T-cell (primary cell): ENCODE measurements at places on chromosomes 4 and X.

DNA sequence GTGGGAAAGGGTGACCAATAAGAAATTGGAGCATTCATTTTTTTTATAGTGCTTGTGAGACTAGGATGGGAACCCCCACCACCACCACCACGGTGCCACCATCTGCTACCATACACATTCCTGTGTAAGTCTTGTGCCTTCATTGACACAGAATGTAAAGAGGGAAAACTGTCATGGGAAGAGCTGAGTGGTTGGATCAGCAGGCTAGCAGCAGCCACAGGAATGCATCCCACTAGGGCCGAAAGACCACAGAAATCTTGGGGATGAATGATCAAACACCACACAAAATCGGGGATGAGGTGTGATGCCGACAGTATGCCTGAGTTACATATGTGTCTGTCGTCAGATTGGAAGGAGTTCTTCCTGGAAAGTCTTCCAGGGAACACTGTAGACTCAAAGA is 69.2 kb downstream of the SRPX start:
- DNase-seq: no peak

- no peak for DNase-seq
Observed at GRCh38 chr4:53905941-53906377, 158.4 kb downstream of the CHIC2 start.

GRCh38 chrX:77572322-77572721 is 125.1 kb downstream of the FGF16 start:
- DNase-seq: no peak

DNA sequence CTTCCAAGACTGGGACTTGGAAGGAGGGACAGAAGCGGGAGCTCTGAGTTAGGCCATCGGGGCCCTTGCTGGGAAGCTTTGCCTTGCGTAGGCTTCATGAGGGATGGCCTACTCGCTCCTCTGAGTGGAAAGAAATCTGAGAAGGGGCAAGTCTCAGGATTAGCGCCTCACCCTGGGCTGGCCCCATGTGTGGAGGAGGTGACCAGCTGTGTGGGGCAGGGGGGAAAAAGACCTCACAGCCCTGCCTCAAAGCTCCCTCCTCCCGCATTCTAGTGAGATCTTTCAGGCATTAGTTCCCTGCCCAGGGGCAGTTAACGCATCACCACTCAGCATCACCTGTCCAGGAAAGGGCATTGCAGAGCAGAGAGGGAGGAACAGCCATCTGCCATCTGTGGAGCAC is 156.1 kb downstream of the ENPP6 start:
- DNase-seq: no peak

GRCh38 chr4:30696191-30696590 is 24.0 kb upstream of the PCDH7 start:
- DNase-seq: no peak

- no peak for DNase-seq
Observed at GRCh38 chr4:113639326-113639725, 122.2 kb downstream of the CAMK2D start.

GRCh38 chr4:26609391-26609790 is 25.5 kb downstream of the TBC1D19 start:
- no peak for DNase-seq

DNA sequence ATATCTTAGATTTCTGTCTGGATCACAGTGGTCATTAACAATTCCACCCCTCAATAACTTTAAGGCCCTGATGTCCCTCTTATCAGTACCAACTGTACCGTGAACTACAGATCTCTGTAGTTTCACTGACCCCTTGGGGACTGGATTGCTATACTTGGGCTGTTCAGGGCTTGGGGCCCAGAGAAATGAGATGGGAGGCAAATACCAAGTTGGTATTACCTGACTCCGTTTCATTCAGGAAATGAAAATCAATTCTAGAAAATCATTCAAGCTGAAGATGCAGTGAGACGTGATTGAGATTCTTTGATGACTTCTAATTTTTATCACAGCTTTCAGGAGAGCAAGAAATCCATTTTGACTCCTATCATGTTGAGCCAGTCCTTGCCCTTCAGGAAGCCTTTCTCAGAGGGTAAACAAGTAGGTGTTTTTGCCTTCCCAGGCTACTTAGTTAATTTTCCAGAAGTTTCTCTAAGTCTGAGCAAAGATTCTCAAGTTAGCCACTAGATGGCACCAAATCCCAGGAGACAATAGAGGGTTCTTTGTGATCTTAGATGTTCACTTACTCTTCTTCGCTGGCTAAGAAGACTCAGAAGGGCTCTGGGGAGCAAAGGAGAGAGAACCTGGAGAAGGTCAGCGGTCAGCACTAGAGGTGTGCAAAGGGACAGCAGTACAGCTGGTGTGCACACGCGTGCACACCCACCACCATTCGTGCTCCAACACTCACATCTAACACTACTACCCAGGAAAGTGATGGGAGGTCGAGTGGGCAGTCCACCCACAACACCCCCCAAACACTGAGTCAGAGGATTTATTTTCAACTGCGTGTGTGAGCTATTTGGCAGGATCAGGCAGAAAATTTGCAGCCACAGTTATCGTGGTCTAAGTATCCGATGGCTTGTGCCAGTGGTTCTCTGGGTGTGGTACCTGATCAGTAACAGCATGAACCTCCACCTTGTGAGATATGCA is 7.4 kb downstream of the HNRNPH2 start:
- peak; percentile 4 for DNase-seq

- DNase-seq: no peak
Observed at GRCh38 chrX:108426262-108426661, 12.0 kb downstream of the COL4A6 start.

DNA sequence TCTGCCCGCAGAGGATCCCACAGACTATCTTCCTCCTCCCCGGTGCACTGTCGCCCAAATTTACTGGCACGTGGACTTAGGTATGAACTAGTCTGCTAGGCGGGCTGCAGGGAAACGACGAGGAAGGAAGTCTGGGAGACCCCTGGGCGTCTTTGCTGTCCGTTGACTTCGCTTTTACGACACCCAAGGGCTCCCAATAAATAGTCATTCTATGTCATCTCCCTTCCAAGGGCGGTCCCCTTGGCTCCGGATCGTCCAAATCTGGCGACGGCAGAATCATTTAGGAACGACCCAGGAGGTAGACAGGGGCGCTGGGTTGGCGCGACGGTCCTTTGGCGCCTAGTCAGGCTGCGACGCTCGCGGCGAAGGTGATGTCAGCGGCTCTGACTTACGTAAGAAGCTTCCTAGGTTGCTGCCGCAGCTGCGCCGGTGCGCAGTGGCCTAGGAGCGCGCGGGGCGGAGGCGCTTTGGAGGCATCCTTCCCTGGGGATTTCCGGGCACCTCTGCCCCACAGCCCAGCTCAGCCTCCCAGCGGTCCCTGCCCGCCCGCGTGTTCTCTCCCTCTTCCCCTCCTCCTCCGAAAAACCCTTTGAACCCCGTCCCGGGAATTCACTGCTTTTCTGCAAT is 2.2 kb downstream of the NHS start:
- no peak for DNase-seq

DNA sequence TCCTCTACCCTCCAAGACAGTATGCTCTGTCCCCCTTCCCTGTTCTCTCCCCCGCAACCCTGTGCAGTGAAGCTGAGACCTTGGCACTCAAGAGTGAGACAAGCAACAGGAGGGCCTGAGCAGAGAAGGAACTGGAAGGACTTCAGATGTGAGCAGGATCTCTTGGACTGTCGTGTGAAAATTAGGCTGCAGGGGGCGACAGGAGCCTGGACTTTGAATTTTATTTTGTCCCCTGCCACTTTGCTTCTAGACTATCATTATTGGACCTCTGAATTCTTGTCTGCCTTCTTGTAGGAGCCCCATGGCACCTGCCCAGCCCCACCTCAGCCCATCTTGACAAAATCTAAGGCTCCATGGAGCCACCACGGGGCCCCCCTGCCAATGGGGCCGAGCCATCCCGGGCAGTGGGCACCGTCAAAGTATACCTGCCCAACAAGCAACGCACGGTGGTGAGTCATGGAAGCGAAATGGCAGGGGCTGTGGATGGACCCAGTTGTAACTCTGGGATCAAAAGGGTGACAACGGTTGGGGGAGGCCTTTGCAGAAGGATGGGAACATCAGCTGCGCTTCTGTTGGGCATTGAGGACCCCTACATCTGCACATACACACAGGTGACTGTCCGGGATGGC is 1.7 kb downstream of the ARAF start:
- DNase-seq: no peak

DNA sequence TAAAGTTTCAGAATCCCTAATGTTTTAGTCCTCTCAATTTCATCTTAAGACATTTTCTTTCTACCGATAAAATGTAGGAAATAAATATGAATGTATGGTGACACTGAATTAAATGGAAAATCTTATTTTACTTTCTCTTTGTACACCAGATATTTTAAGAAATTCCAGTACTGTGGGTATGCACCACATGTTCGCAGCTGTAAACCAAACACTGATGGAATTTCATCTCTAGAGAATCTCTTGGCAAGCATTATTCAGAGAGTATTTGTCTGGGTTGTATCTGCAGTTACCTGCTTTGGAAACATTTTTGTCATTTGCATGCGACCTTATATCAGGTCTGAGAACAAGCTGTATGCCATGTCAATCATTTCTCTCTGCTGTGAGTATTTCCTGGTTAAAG is 26.9 kb downstream of the C4orf46 start:
- DNase-seq: no peak

DNA sequence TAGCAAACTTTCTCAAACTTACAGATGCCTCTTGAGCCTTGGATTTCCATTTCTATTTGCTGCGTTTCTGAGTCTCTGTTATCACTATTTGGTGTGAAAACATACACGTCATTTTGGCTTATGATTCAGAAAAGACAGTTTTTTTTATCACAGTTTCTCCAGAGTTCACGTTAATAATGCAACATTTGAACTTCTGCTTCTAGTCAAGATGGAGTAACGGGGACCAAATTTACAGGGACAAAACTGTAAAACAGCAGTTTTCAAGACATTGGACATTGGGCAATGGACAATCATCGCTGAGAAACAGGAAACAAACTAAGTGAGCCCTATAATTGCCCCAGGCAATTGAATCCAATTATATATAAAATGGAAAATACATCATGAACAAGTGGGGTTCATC is 36.2 kb upstream of the TASL start:
- no peak for DNase-seq

DNA sequence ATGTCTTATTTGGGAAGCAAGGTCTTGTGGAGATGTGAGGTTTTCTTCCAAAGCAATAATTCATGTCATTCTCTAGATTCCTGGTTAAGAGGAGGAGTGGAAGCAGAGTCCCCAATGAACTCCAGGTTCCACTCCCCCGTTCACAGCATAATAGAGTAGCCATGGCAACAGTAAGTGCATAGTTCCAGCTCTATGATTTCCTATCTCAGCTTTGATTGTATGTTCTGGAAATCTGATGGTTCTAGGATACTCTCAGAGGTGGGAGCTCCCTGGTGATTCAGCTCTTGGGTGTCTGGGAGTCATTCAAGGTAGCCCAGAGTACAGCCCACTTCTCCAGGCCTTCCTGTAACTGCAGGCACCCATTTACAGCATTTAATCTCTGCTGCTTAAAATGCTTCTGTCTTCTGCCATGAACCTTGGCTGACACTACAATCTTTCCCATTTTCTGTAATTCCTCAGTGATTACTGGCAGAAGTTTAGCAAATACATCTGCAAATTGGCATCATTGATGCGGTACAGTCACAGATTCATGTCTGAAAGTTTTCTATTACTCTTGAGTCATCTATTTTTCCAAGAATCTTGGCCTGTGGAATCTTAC is 242.0 kb downstream of the MAPK10 start:
- no peak for DNase-seq

GRCh38 chr4:95547715-95548471 is 880 bp downstream of the UNC5C start:
- DNase-seq: no peak

DNA sequence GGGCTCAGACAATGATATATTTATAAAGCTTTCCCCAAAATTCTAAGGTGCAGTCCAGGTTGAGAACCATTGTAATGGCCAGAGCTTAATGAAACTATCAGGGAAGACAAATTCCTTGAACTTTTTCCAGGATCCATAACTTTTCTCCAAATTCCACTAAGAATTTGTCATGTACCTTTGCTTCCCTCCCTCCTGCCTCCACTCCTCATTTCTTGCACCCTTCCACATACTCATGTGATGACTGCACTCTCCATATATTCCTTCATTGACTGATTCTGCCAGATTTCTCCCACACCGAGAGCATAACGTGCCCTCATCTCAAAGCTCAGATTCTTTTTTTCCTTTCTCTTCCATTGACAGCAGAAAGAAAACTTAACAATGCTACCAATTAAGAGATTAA is 20.9 kb upstream of the AMELX start:
- DNase-seq: no peak
